ENCODE measurements at places on chromosomes 2 and 18.

GRCh38 chr2:117557626-117558025 is 256.9 kb upstream of the DDX18 start:
- DNase-seq = no peak

- DNase-seq = no peak
These were observed 62.4 kb downstream of the MRPS9 start for GRCh38 chr2:105100046-105100840.

DNA sequence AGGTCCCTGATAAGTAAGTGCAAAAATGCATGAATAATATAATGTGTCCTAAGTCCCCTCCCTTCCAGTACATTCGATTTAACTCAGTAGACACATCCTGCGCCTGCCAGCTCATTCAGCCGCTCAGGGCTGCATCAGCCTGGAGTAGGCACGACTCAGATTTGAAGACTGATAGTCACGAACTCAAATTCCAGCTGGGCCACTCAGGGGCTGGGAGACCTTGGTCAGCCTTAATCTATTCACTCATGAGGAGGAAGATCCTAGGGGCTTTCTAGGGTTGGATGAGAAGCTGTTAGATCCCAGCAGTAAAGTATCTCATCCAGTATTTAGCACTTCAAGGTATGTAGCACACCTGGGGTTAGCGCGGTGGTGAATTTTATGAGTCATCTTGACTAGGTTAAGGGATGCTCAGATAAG is 98.9 kb upstream of the ODC1 start:
- no peak for DNase-seq

DNA sequence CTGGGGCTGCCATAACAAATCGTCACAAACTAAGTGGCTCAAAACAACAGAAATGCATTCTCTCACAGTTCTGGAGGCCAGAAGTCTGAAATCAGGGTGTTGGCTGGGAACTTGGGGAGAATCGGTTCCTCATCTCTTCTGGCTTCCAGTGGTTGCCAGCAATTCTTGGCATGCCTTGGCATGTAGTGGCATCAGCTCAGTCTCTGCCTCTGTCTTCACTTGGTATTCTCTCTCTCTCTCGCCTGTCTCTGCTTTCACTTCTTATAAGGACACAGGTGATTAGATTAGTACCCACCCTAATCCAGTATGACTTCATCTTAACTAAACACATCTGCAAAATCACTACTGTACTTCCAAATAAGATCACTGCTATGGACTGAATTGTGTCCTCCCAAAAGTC is 695.4 kb upstream of the ID2 start:
- no peak for DNase-seq

DNA sequence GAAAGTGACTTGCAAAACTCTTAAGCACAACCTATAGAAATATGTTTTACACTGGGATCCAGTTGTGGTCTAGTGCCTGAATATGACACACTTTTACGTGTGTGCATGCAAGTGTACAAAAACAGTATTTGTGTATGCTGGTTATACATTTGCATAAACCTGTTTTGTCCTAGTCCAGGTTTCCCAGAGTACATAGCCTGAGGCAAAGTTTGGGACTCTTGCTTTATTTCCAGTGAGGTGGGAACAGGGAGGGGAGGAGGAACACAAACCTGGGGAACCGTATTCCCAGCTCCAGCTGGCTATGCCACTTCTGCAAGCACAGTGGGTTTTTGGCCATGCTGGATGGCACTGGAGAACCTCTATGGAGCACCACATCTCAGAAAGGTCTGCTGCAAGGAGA is 481.1 kb upstream of the HS6ST1 start:
- DNase-seq = no peak

- no peak for DNase-seq
These were observed 169.7 kb upstream of the LRP1B start for GRCh38 chr2:142300517-142300916.

DNA sequence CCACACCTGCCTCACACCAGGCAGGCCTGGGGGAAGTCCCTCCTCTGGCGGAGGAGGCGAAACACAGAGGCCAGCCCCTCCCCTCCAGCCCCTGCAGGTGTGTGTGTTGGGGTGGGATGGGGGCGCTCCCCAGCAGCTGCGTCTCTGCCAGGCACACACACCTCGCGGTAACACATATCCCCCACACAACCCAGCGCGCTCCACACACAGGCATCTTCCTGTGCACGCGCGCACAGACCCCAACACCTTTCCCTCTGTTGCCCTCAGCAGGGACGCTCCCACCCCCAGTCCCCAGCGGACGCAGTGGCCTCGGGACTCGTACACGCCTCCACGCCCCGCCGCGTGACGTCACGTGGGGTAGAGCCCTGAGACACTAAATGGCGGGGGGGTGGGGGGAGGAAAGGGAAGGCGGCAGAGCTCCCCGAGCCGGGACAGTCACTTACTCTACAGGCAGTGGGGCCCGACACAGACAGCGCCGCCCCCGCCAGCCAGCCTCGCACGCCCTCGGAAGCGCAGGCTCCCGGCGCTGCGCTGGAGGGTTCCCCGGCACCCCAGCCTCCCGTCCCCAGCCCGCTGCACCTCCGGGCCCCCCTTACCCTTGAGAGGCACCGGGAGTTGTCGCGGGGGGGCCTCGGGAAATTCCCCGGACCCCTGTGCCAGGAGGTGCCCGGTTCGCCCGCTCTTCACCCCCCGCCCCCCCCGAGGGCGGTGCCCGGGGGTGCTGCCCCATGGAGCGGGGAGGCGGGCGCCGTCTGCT is at the start of gene WNT10A:
Gene WNT10A (plus strand): TSS at position 751 of the 757 bp plus-strand sequence. CDS start 144 bp downstream, outside the sequence.
- DNase-seq = no peak

DNA sequence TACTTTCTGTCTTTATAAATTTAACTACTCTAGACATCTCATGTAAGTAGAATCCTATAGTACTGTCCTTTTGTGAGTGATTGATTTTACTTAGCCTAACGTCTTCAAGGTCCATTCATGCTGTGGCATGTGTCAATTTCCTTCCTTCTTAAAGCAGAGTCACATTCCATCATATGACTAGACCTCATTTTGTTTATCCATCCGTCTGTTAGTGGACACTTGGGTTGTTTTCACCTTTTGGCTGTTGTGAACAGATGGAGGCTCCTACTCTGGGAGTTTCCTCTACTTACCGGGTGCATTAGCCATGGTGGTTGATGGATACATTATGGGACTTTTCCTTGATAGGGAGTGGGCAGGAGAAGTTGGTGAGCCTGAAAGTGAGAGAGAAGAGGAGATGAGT is 6.4 kb upstream of the PDIA6 start:
- no peak for DNase-seq

DNA sequence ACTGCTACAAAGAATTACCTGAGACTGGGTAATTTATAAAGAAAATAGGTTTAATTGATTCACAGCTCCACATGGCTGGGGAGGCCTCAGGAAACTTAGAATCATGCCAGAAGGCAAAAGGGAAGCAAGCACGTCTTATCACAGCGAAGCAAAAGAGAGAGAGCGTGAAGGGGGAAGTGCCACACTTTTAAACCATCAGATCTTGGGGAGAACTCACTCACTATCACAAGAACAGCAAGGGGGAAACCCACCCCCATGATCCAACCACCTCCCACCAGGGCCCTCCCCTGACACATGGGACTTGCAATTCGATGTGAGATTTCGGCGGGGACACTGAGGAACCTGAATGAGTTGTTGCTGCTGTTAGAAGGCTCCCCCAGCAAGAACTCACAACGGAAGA is 220.2 kb upstream of the PIEZO2 start:
- DNase-seq = no peak

DNA sequence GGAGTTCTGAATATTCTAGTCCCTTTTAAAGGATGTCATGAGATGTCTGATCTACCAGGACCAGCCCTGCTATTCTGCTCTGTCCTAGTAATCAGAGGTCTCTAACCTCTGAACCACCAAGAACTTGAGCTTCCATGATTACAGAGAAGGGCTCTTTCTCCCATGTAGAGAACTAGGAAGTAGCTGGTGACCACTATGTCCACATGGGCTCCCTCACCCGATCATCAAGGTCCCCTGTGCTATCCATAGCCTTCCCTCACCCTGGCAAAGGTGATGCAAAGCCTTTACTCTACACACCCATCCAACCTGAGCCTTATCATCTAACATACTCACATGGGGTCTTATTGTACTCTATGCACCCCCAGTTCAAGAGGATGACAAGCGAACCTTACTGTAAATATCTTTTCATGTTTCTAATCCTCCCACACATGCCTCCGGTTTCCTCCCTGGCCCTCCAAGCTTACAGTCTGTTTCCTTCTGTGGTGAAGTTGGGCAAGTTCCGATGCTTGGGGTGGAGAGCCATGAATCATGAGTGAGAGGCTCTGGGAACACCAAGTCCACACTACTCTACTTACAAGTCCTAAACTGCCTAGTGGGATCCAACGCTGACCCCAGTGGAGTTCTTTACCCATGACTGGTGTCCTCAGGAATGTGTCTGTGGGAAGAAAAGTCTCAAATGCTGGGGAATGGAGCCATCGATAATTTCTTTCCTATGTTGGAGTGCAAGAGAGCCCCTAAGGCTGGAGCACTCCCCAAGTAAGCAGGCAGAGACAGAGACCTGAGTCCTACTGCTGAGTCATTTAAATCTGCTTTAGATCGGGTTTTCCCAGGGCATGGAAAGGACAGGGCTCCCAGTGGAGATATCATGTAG is 73.3 kb upstream of the KLF7 start:
- no peak for DNase-seq

DNA sequence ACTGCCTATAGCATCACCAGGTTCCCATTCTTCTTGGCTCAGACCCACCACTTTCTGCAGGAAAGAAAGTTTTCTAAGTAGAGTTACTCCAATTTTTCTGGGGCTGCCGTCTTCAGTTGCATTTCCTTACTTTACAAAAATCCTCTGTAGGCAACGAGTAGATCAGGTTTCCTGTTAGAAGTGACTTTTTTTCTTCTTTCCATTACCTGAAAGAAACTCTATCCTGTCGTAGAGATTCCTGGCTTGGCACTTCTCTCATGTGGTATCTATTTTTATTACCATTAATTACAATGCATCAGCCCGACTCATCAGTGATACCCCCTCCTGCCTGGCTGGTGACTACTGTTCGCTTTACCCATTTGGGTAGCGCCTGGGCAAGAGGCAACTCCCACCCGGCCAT is 5.6 kb upstream of the SIX2 start:
- DNase-seq = no peak

DNA sequence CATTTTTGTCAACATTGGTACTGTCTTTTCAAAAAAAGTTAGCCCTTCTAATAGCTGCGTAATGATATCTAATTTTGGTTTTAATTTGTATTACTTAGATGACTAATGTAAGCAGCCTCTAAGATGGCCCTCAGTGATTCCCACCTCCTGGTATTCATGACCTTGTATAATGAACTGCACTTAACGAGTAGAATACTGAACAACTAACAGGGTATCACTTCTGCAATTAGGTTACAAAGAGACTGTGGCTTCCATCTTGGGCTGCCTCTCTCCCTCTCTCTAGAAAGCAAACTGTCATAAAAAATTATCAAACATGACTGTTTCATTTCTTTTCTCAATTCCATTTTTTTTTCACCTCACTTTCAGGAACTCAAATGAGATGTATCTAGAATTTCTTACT is 120.9 kb downstream of the RNF152 start:
- DNase-seq = no peak

DNA sequence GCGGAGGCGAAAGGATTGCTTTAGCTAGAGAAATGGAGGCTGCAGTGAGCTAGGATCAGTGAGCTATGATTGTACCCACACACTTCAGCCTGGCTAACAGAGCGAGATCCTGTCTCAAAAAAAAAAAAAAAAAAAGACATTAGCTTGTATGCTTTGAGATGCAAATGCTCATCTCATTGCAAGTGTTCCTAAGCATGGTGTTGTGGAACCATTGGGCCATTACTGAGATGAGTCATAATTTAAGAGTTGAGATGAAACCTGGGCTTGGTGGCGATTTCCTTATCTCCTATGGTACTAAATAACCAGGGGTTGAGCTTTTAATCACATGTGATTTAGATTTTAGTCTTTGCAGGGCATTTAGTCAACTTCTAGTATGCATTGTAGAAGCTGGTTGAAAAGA is 2.2 kb downstream of the PLEKHA3 start:
- no peak for DNase-seq

- no peak for DNase-seq
These were observed 3.1 kb upstream of the ZEB2 start for GRCh38 chr2:144522897-144523595.

DNA sequence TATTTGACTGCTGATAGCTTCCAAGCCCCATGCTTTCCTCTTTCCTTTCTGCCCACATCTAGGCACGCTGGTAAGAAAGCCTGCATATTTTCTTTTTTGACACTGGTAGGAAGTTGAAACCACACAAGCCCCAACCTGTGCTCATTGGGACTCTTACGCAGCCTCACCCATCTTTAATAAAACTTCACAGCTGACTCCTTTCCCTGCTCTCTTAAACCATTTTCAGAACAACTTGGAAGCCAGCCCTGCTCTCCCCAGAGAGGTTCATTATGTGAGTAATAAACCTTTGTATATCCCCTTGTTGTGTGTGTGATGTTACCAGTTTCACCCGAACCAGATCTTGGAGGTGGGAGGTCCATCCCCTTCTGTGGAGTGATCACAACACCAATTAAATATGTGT is 268.4 kb downstream of the GPD2 start:
- DNase-seq = no peak

DNA sequence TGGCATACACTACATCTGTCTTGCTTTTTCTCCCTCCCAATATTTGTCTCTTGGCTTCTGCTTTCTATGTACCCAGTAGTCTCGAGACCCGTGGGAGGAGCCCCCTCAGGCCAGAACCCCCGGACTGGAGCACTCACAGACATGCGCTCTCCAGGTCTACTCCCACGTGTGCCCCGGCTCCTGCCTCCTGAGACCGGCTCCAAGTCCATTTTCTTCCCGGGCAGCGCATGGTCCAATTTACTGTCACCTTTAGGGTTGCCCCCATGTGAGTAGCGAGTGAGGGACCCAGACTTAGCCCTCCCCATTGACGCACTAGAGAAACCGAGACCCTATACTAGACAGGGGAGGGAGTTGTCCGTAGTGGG is 11.8 kb upstream of the TEX51 start:
- DNase-seq = no peak

GRCh38 chr2:36371070-36371874 is 15.7 kb downstream of the CRIM1 start:
- DNase-seq = no peak

- DNase-seq = no peak
These were observed 12.2 kb downstream of the BAZ2B start for GRCh38 chr2:159604159-159604558.

DNA sequence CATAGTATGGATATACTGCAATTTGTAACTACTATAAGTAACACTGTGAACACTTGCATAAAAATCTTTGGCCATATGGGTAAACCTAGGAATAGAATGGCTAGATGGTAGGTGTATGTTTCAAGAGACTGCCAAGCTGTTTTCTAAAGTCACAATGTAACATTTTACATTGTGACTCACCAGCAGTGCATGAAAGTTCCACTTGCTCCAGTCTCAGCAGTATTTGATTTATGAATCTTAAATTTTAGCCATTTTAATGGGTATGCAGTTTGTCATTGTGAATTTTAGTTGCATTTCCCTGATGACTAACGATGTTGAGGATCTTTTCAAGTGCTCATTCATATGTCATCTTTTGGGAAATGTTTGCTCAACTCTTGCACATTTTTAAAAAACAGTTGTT is 86.1 kb downstream of the FARSB start:
- no peak for DNase-seq

- no peak for DNase-seq
These were observed 257.2 kb upstream of the RGPD4 start for GRCh38 chr2:107569496-107569895.

Measured in NCI-H2081 treated with DMSO at 0.1 percent for 48 hours (cell line).